Left renal pelvis (tissue), 4 donors: ENCODE measurements at places on chromosomes 13 and 19.
A peak's percentile ranks its signal among the peaks of the same experiment; 100 is the strongest.

DNA sequence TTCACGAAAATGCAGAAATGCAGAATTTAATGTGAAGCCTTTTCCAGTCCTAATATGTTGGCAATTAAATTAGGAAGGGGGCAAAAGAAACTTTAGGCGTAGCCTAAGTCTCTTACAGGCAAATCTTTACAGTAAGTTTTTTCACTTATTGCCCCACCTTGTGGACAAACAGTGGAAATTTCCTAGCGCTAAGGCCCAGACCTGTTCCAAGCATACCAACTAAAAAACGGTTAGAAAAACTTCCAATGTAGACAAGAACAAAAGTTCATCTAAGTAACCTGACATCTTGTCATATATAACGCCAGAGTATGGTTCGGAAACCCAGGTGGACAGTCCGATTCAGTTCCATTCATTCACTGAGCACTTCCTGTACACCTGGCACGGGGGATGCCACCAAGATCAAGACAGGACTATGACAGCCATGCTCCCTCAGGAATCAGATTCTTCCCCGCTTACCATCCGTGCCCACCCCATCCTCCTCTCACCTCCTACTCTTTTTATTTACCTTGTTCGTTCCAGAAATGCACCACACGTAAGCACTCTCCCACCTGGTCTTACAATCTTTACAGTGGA is 4.9 kb downstream of the ZAR1L start:
- DNase-seq = peak; percentile 35

DNA sequence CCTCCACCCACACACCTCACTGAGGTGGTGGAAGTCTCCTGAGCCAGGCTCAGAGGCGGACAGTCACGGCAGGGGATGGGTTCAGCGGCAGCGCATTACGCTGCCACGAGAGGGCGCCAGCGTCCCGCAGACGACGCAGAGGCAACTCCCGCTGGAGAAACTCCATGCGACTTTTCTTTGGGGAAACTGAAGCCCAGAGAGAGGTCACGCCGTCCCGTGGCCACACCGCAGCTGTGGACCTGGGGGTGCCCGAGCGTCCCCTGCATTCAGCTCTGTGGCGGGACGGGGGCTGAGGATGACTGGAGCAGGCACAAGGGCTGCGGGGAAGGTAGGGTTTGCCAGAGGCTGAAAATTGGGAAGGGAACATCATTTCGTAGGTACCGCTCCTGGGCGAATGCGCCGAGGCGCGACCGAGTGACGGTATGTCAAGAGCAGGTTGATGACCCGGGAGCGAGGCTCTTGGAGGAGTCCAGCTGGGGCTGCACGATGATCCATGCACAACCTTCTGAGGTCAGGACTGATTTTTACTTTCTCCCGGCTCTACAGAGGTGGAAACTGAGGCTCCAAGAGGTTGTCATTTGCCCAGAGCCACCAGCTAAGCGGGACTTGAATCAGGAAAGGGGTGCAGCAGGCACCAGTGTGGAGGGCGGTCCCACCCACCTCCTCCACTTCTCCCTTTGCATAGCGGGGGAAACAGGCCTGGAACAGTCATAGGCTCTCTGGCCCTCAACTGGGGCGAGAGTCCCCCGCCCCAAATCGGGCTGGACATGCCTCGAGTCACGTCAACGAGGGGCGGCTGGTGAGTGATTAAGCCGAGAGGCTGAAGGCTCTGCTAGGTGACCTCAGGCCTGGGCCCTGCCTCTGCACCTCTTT is 690 bp upstream of the ARRDC2 start:
- no peak for DNase-seq

GRCh38 chr19:7869910-7870511 is 4.2 kb downstream of the PRR36 start:
- no peak for DNase-seq

DNA sequence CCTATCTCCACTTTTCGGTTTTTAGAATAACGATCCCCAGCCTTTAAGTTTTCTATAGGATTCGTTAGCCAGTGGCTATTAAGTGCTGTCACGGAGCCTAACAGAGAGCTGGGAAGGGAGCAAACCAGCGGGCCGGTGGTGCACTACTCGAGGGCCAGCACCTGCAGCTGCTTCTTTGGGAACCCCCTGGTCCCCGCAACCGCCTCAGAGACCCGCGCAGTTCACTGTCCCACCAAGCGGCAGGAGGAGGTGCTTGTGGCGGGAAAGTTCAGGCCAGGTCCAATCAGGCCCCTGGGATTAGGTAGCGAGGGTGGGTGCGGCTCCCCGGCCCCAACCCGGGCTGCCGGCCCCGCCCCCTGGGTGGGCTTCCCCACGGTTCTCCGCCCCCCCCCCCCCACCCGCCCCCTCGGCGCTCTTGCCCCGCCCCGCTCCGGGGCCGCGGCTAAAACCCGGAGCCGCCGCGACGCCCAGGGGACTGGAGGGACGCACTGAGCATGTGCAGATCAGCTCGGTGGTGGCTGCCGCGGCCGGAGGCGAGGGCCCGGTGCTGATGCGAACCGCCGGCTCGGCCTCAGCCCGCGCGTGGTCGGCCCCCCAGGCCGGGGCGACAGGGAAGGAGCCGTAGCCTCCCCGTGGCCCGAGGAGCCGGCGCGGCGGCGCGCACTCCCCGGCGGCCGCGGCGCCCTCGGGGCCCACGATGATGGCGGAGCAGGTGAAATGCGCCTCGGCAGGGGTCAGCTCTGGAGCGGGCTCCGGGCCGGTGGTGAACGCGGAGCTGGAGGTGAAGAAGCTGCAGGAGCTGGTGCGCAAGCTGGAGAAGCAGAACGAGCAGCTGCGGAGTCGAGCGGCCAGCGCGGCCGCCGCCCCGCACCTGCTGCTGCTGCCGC is at the start of gene SLAIN1:
SLAIN1 (plus strand) TSS at position 471 of the 887 bp plus-strand sequence; CDS start at position 698, 227 bp downstream.
- no peak for DNase-seq

DNA sequence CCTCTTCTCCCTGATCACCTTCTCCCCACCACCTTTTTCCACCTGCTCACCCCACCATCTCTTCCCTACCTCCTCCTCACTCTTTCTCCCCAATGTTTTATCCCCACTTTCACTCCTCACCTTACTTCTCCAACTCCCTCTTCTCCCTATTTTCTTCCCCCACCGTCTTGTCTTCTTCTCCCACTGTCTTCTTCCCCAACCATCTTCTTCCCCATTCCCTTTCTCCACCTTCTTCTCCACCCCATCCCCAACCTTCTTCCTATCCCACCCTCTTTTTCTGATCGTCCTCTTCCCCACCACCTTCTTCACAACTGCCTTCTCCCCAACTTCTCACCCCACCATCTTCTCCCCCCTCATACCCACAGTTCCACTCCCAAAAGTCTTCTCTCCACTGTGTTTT is 929.4 kb downstream of the UQCRFS1 start:
- no peak for DNase-seq

GRCh38 chr13:50594276-50595051 is 249.0 kb downstream of the DLEU7 start:
- DNase-seq = no peak

DNA sequence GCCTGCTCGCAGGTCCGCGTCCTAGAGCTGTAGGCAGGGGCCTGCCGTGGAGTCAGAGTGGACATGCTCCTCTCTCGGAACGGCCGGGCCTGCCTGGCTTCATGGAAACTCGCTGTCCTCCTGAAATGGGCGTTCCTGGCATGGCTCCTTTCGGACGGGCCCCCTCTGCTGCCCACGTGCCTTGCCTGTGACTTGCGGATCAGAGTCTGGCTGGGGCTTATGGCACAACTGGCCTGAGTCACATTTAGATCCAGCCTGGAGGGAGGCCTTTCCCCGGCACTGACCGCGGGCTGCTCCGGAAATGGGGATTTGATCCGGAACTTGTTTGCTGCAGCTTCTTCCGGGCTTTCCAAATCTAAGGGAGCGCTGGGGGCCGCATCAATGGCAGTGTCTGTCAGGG is 28.1 kb downstream of the THSD1 start:
- DNase-seq = no peak

GRCh38 chr19:39133431-39134270 is 8.1 kb downstream of the PAK4 start:
- no peak for DNase-seq

DNA sequence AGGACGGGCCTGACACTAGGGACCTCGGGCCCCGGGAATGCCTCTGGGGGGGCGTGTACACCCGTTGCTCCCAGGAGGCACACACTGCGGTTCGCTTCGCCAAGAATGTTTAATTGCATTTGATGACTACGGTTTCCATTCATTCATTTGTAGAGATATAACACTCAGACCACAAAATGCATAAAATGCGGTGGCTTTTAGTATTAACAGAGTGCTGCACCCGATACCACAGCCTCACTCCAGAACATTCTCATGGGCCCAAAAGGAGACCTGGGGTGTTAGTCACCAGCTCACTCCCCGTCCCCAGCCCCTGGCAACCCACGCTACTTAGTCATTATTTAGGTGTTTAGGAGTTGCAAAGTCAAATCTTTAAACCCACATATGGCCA is 21.8 kb downstream of the HCN2 start:
- DNase-seq = no peak

- no peak for DNase-seq
These were observed 2.9 kb upstream of the C19orf85 start for GRCh38 chr19:55467236-55468053.
